Sigmoid colon (tissue), 7 donors: ENCODE measurements at places on chromosomes 11 and 22. TPM values are rescaled to one million over a fixed set of nuclear protein-coding genes. Genes with fewer than 3 reads are reported as not detected.

DNA sequence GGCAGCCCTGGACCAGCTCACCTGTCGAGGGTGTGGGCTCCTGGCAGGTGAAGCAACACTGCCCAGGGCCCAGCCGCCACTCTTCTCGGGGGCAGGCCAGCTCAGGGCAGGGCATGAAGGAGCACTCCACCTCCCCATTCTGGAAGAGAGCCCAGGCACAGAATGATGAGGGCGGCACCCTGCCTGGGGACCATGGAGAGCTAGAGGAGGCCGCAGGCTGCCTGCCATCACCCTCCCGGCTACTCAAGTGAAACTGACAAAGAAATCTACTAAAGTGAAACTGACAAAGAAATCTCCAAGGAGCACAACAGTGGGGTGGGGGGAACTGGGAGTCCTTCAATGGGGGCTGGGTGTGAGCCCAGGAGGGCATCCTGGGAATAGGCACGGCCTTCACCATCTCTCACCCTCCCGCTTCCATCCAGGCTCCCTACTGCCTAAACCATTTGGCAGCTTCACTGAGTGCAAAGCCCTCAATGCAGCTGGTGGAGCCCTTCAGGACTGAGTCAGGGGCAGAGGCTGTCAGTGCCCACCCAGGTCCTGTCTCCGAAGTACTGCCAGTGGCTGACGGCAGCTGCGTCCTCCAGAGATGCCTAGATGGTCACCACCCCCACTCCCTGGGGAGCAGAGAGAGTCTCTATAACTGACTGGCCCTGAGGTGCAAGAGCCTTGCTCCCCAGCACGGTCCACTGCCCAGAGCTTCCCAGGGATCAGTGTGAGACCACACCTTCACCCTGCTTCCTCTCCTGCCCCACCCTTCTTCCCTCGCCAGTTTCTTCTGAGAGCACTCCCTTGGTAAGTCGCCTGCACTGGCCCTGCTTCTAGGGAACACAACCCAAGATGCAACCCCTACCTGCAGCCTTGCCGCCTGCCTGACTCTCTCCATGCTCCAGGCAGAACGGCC lies 21.7 kb downstream of the VWCE start:
- no peak for DNase-seq

- DNase-seq: peak; percentile 82
Observed at GRCh38 chr11:117851852-117852251, 24.6 kb downstream of the FXYD6 start.

DNA sequence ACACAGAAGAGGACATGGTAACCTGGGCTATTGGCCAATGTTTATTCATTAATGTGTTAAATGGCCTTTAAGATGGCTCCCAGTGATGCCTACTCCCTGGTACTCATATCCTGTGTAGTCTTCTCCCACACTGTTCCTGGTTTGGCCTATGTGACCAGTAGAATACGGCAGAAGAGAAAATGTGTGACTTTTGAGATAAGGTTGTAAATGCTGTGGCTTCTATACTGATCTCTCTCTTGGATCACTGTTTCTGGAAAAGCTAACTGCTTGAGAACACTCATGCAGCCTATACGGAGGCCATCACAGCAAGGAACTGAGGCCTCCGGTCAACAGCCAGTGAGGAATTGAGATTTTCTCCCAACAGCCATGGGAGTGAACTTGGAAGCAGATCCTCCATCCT lies 24.1 kb downstream of the MAML2 start:
- DNase-seq: no peak

GRCh38 chr11:29127461-29127860 lies 889.4 kb downstream of the KCNA4 start:
- no peak for DNase-seq

DNA sequence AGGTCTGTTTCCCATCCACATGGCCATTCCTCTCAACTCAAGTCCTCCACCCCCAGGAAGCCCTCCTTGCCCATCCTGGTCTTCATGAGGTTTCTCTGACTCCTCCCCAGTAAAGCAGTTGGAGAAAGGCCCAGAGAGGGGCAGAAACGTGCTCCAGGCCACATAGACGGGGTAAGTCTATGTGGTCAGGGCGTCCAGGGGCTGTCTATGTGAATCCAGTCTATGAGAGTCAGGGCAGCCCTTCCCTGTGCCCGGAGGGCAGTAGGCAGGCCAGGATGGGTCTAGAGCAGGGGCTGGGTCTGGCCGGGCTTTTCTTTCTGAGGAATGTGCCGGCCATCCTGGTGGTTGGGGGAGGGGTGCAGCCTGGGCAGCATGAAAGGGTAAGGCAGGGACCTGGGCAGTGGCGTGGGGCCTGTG lies 11.7 kb downstream of the GUCD1 start:
- no peak for DNase-seq

DNA sequence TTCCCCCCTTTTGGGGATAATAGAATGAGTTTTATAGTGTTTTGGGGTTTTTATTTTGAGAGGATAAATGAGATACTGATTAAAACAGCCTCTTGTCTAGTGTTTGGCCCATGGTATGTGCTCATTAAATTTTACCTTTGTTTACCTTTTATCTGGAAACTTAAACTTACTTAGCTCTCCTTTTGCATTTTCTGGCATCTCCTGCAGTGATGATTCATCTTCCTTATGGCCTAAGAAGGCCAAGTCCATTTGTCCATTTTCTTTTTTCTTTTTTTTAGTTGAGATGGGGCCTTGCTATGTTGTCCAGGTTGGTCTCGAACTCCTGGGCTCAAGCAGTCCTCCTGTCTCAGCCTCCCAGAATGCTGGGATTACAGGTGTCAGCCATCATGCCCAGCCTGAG lies 156.3 kb downstream of the COMMD9 start:
- no peak for DNase-seq

SMC1B gene
- not detected for total RNA-seq
